ENCODE measurements at places on chromosomes 1 and 21.

DNA sequence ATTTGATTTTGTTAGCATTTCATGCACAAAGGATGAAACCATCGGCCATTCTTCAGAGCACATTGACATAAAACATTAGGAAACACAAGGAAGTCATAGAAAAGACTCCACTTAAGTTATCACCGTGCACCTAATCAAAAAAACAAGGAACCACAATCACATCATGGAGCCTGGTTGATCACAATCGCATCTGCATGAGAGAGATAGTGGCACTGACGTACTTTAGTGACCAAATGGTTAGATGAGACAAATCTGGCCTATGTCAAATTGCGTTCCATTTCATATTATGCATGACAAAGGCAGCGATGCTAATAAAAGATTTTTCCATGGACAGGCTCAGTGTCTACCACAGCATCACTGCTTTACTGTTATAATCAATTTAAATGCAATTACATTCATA is 571.8 kb upstream of the ADGRL2 start:
- no peak for DNase-seq

DNA sequence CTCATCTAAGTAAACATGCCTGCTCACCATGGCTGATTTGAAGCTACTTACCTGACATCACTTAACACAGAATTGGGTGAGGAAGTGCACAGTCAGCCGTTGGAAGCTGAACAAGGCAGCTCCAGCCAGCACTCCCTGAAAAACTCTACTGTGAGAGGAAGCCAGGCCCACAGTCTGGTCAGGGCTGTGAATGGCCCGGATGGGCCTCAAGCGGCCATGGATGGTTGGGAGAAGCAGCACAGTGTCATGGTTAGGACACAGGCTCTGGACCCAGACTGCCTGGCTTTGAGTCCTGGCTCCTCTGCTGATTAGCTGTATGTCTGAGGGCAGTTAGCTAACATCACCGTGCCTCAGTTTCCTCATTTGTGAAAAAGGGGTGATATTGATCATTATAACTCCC is 267.8 kb downstream of the GRIK3 start:
- DNase-seq, result no peak

GRCh38 chr1:94926915-94927404 is at the start of gene CNN3:
Gene CNN3 (minus strand): TSS chr1:94927110. CDS start chr1:94926894, 216 bp downstream.
- peak; percentile 86 for DNase-seq

GRCh38 chr1:213484333-213484732 is 433.3 kb downstream of the RPS6KC1 start:
- DNase-seq, result no peak

DNA sequence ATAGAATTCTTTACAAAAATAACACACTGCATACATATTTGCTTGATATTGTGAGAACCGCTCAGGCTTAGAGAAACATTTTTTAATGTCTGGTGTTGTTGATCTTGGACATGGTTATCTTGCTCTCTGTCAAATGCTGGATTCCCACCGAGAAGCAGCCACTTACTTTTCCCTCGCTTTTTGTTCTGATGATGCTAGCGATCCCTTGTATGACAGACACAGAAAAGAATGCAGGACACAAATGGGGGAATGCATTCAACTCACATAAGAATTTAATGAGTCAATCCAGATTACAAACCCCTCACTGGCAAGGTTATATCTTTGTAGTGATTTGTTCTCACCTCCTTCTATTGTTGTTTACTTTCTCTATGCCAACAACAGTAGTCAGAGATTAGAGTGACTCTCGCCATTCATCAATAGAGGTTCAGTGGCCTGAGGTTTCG is 76.8 kb upstream of the AKT3 start:
- peak; percentile 92 for DNase-seq

- no peak for DNase-seq
Observed at GRCh38 chr1:96060621-96061020, 661.0 kb upstream of the PTBP2 start.

- peak; percentile 5 for DNase-seq
Observed at GRCh38 chr1:171188388-171189266, 3.5 kb downstream of the FMO2 start.

- no peak for DNase-seq
Observed at GRCh38 chr21:40652436-40652835, 194.5 kb downstream of the DSCAM start.

- no peak for DNase-seq
Observed at GRCh38 chr1:16387201-16388188, 20.5 kb downstream of the SZRD1 start.

DNA sequence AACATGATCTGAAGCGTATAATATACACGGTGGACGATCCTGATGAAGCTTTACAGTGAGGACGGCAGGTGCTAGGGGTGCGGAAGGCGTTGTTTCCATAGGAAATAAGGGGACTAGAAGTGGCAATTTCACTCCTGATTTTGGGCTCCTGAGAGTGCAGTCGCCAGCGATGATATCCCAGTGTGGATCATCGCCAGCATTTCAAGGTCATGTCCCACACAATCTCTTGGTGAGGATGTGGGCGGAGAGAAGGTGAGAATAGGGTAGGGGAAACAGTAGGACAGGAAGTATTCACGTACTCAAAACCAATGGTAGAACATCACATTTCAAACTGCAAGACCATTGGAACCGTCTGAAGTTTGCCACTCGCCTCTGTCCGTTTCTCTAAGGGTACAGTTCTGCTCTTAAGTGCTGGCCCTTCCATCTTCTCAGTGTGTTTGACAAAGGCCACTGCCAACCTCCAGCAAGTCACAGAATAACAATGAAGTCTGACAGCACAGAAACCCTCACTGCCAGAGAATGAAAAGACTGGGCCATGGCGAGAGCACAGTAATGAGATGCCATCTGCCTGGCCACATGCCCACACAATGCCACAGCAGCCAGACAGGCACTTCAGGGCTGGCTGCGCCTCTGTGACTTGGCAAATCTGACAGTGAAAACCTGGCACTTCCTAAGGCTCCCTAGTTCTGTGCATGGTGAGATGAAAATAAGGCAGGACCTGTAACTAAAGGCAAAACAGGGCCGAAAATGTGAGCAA is 27.9 kb downstream of the PCSK9 start:
- DNase-seq, result no peak

GRCh38 chr1:40751802-40752201 is 31.8 kb upstream of the KCNQ4 start:
- no peak for DNase-seq

- no peak for DNase-seq
Observed at GRCh38 chr1:51217101-51217500, 19.0 kb upstream of the RNF11 start.

DNA sequence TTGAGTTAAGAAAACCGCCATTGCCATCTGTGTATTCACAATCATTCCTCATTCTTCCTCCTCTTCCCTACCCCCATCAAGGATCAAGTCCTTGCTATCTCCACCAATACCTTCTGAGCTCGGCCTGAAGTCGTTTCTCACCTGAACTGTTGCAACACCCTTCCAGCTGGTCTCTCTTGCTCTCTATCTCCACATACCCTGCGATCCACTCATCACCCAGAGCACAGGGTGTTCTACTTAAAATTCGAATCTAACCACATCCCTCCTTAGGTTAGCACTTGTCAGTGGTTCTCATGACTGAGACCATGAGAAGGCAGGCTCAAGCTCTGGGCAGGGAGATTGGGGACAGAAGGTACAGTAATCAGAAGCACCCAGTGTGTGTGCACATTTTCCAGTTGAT is 4.6 kb downstream of the IVL start:
- no peak for DNase-seq

DNA sequence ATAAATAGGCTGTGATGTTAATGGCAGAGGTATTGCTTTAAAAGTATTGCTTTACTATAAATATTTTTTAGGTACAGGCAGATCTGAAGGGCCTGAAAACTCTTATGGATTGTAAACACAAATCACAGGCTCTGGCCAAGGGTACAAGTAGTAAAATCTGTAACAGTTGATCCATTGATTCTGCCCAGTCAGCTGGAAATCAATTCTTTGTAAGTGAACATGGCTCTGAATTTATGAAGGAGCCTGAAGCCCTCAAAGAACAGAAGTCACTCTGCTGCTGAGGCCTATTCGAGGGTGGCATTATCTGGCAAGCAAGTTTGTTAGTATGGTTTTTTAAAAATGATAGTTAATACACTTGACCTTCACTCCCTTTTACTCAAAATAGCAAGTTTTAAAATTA is 834.0 kb upstream of the TMPRSS15 start:
- no peak for DNase-seq

DNA sequence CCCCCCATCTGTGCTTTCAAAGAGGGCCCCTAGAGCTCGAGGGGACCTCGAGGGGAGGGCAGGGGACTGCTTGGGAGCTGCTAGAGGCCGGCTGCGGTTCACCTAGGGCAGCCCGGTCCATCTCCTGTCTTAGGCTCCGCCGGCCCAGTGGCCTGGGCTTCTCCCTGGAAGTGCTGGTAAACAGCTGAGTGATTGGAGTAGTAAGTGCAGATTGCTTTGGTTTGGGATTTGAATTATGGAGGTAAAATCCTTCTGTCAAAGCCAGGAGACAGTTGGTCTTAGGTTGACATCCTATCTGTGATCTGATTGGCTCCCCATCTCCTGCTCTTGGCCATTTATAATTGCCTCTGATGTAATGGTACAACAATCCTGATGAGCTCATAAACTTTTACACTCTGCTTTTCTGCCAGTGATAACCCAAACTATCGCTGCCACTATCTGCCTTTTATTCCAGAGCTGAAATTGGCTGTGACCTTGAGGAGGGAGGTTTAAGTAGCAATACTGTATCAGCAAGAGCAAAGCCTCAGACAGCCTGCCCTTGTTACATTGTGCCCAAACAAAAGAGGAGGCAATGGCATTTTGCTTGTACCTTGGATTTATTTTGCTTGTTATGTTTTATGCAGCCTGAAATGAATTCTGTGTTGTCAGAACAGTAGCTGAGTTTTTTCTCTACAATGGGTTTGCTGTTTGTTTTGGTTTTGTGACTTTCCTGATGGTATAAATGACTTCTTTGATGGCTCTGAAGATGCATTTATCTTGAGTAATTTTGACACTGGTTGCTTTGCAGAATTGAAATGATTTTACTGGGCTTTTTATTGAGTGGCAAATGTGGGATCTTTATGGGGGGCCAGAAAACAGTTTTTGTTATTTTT is 2.4 kb downstream of the ARID1A start:
- peak; percentile 97 for DNase-seq

DNA sequence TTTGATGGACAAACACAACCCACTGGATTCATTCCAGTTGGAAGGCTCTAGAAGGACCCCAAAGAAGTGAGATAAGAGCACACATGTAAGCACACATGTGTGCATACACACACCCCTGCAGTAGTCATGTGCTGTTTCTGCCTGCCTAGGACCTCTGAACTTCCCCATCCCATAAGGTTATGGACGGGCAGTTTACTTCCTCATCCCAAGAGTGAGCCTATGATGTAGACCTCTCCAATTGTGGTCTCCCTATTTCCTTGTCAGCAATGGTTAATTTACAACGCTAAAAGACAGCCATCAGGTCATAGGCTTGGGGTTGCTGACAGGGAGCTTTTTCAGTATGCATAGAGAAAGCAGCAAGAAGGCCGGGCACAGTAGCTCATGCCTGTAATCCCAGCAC is 15.4 kb upstream of the ADAR start:
- DNase-seq, result no peak

DNA sequence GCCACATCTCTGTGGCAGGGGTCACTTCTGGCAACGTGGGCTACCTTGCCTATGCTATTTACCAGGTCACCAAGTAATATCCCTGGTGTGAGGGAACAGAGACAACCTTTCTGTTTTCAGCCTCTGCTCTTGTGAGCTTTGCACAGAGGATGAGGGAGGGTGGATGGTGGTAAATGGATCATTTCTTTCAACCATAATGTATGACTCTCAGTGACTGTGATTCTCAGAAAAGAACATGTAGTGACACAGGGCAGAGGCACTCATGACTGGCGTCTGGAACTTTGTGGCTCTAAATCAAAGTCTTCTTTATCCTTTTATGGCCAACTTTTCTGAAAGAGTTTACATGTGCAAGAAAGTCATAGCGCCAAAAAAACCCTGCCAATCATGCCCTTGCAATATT is 153.5 kb upstream of the USP24 start:
- no peak for DNase-seq

DNA sequence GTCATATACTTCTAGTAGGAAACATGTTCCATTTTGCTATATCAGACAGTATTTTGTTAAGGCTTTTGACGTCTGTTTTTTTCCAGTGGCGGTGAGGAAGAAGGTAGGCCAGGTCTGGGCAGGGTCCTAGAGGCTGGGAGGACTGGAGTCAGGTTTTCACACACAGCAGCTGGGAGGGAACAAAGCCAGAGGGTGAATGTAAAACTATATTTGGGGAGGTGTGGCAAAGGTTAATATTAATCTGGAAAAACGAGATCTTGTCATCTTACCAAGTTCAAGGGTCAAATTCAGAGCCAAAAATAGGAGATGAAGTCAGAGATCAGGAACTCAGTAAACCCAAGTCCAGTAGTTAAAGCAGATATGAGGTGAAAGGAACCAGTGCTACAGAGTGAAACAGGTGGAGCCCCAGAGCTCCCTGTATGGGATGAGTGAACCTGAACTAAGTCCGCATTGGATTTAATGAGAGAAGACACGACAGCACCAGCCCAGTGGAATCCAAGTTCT is 10.7 kb upstream of the OTUD7B start:
- no peak for DNase-seq

DNA sequence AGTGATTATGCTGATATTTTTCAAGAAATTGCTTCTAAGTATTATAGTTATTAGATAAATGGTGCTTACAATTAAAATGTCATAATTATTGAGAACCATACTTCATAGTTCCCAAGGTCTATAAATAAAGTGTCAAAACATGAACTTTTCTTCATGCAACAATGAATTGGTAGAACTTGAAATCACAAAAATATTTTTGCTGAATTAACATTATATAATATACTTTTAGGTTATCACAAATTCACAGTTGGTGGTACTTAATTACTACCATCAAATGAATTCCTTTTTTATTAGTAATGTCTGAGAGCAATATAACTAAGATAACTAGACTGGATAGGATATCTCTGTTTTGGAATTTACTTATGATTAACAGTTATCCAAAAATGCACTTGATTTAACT is 4.7 kb downstream of the DNM3 start:
- DNase-seq, result no peak

DNA sequence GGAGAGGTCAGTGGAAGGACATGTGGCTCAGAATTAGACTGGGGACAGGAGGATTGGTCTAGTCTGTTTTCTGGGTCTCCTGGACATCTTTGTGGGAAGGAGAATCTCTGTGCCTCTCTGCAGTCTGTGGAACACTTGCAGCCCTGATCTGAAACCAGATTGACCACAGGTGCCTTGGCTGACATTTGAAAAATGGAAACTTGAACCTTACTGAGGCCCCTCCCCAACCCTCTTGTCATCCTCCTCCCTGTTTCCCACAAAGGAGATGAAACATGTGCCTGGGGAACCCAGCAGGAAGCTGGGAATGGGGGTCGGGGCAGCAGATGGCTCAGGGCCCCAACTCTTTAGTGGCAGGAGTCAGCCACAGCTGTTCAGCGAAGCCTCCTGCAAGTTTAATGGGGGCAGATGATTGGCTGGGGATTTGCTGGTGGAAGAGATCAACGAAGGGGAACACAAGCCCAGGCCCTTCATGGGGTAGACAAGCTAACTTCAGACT is 18.1 kb downstream of the VASH2 start:
- no peak for DNase-seq

DNA sequence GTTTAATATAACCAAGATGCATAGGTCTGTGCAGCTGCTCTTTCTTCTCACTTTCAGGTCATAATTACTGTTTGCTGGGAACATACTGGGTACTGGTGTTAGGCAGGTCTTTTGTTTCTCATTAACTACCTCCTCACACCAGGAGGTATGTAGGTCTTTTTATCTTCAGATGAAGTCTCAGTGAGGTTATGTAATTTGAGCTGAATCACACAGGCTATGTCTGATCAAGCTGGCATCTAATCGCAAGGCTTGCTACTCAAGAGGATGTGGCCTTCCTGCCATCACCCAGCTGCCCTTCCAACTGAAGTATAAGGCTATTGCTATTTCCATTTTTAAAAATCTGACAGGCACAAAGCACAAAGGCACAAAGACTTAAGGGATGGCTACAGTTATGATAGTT is 96.4 kb downstream of the RUNX1 start:
- no peak for DNase-seq

Measured in HFFc6 (cell line).